ENCODE measurements at places on chromosomes 16 and 17. TPM values are rescaled to one million over a fixed set of nuclear protein-coding genes. Genes with fewer than 3 reads are reported as not detected.

- H3K27me3 ChIP-seq, result peaks cover 42% of the 10 kb centered on the region
- no peak overlapping the region for H3K27ac ChIP-seq
- H3K4me1 ChIP-seq, result peaks cover 8% of the 10 kb centered on the region
- H3K36me3 ChIP-seq, result no peaks in the 10 kb centered on the region
These were observed 850 bp downstream of the PPM1E start for GRCh38 chr17:58756246-58757161.

GRCh38 chr16:77571115-77571862 lies 136.5 kb upstream of the ADAMTS18 start:
- DNase-seq, result no peak
- H3K27me3 ChIP-seq, result peaks cover 3% of the 10 kb centered on the region
- no peak overlapping the region for H3K27ac ChIP-seq
- H3K4me3 ChIP-seq, result no peak overlapping the region
- no peaks in the 10 kb centered on the region for H3K4me1 ChIP-seq
- H3K36me3 ChIP-seq, result no peaks in the 10 kb centered on the region

The SCARF1 gene
- 0.15 TPM for total RNA-seq

The CLEC19A gene
- total RNA-seq, result not detected

Measured in HFFc6 (cell line).